PC-3 (cell line): ENCODE measurements at places on chromosomes 2 and 18. TPM values are rescaled to one million over a fixed set of nuclear protein-coding genes. Genes with fewer than 3 reads are reported as not detected.
A peak's percentile ranks its signal among the peaks of the same experiment; 100 is the strongest.

The KIAA2012 gene
- total RNA-seq, result not detected in 2 replicates

The SRSF7 gene
- total RNA-seq, result 148 and 160 TPM in 2 replicates

The EPB41L3 gene
- 39.5 TPM in 2 replicates for total RNA-seq

The DNAJC5G gene
- total RNA-seq, result not detected in 2 replicates

The RGPD4 gene
- total RNA-seq, result not detected in 2 replicates

The SFTPB gene
- total RNA-seq, result not detected in 2 replicates

The CIB4 gene
- total RNA-seq, result not detected in 2 replicates

The RRM2 gene
- 229 and 282 TPM in 2 replicates for total RNA-seq

The ANKRD30BL gene
- total RNA-seq, result not detected in 2 replicates

The GLI2 gene
- 4.0 and 30.3 TPM in 2 replicates for total RNA-seq

- no peaks in the 10 kb centered on the region for H3K27me3 ChIP-seq
- DNase-seq, result no peak
- no peak overlapping the region for H3K27ac ChIP-seq
- no peak overlapping the region for H3K4me3 ChIP-seq
- no peaks in the 10 kb centered on the region for H3K4me1 ChIP-seq
These were observed 186.8 kb upstream of the DOK6 start for GRCh38 chr18:69213842-69214241.

DNA sequence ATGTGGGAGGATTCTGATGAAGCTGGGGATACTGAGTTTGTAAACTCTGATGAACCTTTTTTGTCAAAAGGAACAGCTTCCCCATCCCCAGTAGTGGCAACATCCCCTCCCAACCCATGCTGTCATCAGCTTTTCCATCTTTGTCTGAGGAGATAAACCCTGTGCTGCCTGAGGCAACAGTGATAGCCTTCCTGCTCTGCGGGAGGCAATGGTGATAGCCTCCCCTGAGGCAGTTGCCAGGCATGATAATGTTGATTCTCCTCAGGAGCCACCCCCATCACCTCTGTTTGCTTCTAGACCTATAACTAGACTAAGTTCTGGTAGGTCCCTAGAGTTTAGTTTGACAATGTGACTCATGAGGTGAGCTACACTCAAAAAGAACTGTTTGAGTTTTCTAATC lies 97.5 kb downstream of the ERBB4 start:
- H3K4me1 ChIP-seq, result no peaks in the 10 kb centered on the region
- H3K36me3 ChIP-seq, result no peaks in the 10 kb centered on the region
- no peak for DNase-seq
- no peak overlapping the region for H3K27ac ChIP-seq

DNA sequence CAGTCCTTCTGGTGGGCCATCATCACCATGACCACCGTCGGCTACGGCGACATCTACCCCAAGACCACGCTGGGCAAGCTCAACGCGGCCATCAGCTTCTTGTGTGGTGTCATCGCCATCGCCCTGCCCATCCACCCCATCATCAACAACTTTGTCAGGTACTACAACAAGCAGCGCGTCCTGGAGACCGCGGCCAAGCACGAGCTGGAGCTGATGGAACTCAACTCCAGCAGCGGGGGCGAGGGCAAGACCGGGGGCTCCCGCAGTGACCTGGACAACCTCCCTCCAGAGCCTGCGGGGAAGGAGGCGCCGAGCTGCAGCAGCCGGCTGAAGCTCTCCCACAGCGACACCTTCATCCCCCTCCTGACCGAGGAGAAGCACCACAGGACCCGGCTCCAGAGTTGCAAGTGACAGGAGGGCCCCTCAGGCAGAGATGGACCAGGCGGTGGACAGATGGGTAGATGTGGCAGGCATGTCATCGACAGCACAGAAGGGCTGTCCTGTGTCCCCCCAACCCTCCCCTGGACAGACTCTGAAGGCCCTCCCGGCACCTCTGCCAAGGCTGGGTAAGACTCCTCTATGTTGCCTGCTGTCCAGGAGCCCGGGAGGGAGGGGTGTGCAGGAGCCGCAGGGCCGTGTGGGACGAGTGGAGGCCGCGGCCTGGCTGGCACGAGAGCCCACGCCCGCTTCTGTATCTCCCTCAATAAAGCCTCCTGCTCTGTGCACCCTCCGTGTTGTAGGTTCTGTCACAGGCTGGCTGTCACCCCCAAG lies 2.0 kb downstream of the KCNF1 start:
- no peaks in the 10 kb centered on the region for H3K36me3 ChIP-seq
- no peaks in the 10 kb centered on the region for H3K27me3 ChIP-seq
- no peak overlapping the region for H3K4me3 ChIP-seq
- no peaks in the 10 kb centered on the region for H3K4me1 ChIP-seq
- H3K27ac ChIP-seq, result no peak overlapping the region
- DNase-seq, result no peak

DNA sequence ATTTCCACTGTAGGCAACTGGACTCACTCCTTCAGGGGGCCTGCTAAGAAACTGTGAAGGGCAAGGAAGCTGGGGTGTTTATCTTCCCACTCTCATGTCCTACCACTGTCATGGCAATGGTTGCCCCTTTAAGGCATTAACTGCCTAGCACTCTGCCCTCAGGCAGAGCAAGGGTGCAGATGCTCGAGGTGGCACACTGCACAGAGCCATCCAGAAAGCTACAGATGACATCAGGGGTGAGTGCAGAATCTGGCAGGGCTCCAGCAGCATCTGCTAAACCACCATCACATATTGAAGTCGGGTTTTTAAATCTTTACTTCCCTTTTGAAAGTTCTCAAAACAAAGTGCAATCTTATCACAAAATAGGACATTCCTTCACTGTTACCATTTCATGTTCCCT lies 75.4 kb downstream of the RAPGEF4 start:
- no peak overlapping the region for H3K4me3 ChIP-seq
- H3K4me1 ChIP-seq, result no peaks in the 10 kb centered on the region
- H3K27me3 ChIP-seq, result no peaks in the 10 kb centered on the region
- DNase-seq, result no peak
- no peak overlapping the region for H3K27ac ChIP-seq

- H3K4me1 ChIP-seq, result peaks cover 13% of the 10 kb centered on the region
- no peak overlapping the region for H3K27ac ChIP-seq
- DNase-seq, result peak; percentile 35
- peaks cover 7% of the 10 kb centered on the region; the same call in 1 of the 2 replicates for H3K36me3 ChIP-seq
- H3K4me3 ChIP-seq, result no peak overlapping the region
These were observed 53.9 kb downstream of the TNFRSF11A start for GRCh38 chr18:62379051-62379450.

DNA sequence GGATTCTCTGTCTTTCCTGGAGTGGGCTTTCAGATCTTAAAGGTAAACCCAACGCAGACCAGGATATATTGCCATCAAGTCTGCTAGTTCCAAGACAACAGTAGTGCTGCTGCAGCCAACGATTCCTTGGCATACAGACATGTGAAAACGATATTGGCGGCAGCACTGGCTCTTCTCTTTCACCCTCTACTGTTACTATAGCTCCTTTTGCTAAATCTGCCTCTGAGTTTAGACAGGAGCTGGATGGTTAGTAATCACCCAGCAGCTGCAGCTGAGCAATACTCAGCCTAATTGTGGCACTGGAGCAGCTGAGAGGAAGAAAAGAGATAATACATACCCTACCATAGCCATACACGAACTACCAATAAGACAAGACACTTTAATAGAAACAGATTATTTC lies 4.0 kb downstream of the YES1 start:
- peaks cover 11% of the 10 kb centered on the region for H3K4me1 ChIP-seq
- no peak overlapping the region for H3K27ac ChIP-seq
- DNase-seq, result no peak
- no peak overlapping the region for H3K4me3 ChIP-seq
- no peaks in the 10 kb centered on the region for H3K36me3 ChIP-seq
- no peaks in the 10 kb centered on the region for H3K27me3 ChIP-seq

- no peaks in the 10 kb centered on the region for H3K4me1 ChIP-seq
- no peaks in the 10 kb centered on the region for H3K27me3 ChIP-seq
- H3K4me3 ChIP-seq, result no peak overlapping the region
- DNase-seq, result no peak
These were observed 32.2 kb upstream of the REL start for GRCh38 chr2:60849187-60849586.

DNA sequence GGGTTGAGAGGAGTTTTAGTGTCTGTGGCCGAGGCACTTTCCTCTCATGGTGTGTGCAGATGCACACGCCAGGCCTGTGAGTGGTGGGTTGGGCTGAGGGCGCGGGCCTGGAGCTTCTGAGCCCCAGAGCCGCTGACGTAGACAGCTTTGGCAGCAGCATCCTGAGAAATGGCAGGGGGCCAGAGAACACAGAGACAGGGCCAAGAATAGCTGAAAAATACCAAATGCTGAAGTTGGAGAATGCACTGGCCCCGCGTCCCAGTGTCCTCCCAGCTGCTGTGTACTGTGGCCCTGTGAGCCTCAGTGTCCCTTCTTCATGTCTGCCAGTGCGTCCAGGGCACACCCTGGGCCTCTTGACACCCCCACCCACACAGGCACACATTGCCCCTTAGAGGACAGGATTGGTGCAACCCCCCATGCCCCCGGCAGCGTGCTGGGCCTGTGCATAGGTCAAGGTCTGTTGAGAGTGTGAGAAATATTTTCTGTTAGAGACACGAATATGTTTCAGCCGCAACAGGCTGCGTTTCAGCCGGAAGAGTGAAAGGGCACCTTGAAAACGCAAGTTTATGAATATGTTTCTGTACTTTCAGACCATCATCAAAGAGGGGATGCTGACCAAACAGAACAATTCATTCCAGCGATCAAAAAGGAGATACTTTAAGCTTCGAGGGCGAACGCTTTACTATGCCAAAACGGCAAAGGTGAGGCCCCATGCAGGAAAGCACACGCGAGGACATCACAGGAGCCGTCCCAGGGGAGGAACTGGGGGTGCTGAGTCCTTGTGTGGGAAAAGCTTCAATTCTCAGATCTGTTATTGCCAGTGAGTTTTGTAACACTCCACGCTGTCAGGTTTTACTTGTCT lies 33.6 kb downstream of the DGKD start:
- H3K4me1 ChIP-seq, result peaks cover 30% of the 10 kb centered on the region
- no peaks in the 10 kb centered on the region for H3K27me3 ChIP-seq
- no peak for DNase-seq
- peaks cover 3% of the 10 kb centered on the region; the same call in 1 of the 2 replicates for H3K36me3 ChIP-seq

GRCh38 chr2:198957181-198957580 lies 500.6 kb downstream of the SATB2 start:
- H3K27me3 ChIP-seq, result no peaks in the 10 kb centered on the region
- H3K4me1 ChIP-seq, result no peaks in the 10 kb centered on the region
- DNase-seq, result no peak
- H3K4me3 ChIP-seq, result no peak overlapping the region
- no peaks in the 10 kb centered on the region for H3K36me3 ChIP-seq
- no peak overlapping the region for H3K27ac ChIP-seq

DNA sequence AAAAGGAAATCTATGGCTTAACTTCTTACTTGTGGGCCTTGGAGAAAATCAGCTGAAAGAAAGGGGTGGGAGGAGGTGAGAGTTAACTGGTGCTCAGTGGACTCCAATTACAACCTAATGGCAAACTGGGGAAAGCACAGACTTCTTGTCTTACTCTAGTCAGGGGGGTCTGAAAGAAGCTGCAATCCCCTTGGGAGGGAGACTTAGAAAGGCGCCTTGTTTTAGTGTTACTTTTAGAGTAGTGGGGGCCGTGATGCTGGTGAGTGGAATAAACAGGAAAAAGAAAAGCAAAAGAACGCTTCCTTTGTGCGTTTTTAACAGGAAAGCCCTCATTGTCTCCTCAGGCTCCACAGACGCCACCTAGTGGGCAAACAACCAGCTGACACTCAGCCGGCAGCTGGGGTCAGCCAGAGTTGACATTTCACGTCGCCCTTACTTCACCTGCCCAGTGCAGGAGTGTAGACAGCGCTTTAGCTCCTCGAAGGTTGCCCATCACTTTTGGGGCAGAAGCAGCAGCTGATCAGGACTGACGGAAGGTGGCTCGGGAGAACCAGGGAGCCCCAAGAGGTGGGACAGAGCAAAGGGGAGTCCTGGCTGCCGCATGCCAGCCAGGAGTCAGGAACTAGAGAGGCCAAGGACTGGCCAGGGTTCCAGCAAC lies 55.9 kb upstream of the GORASP2 start:
- peak; percentile 84 for DNase-seq
- peak overlapping the region; percentile 49; the same call in 1 of the 2 replicates for H3K4me3 ChIP-seq
- no peaks in the 10 kb centered on the region for H3K27me3 ChIP-seq
- no peak overlapping the region for H3K27ac ChIP-seq
- H3K36me3 ChIP-seq, result no peaks in the 10 kb centered on the region
- peaks cover 11% of the 10 kb centered on the region for H3K4me1 ChIP-seq

- no peak for DNase-seq
- H3K4me1 ChIP-seq, result no peaks in the 10 kb centered on the region
- H3K4me3 ChIP-seq, result no peak overlapping the region
- H3K36me3 ChIP-seq, result no peaks in the 10 kb centered on the region
- H3K27me3 ChIP-seq, result no peaks in the 10 kb centered on the region
- H3K27ac ChIP-seq, result no peak overlapping the region
These were observed 179.5 kb downstream of the SMAD2 start for GRCh38 chr18:47750889-47751423.

DNA sequence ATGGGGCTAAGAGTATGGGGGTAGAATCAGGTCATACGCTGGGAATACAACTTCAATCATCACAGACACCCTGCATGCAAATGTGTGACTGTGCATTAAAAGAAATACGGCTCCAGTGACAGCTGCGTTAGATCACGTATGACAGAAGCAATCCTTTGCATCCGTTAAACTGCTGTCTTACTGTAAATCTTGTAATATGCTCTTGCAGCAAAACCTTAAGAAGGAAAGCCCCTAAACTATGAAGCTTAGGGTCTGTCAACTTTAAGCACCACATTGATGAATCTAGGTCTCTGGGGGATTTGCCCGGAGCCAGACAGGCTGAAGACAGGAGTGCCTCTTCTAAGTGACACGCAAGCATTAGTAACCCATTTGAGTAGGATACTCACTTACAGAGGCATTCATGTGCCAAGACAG lies 84.7 kb upstream of the EML6 start:
- H3K27ac ChIP-seq, result no peak overlapping the region
- DNase-seq, result no peak
- no peaks in the 10 kb centered on the region for H3K4me1 ChIP-seq
- H3K4me3 ChIP-seq, result no peak overlapping the region
- no peaks in the 10 kb centered on the region for H3K27me3 ChIP-seq

DNA sequence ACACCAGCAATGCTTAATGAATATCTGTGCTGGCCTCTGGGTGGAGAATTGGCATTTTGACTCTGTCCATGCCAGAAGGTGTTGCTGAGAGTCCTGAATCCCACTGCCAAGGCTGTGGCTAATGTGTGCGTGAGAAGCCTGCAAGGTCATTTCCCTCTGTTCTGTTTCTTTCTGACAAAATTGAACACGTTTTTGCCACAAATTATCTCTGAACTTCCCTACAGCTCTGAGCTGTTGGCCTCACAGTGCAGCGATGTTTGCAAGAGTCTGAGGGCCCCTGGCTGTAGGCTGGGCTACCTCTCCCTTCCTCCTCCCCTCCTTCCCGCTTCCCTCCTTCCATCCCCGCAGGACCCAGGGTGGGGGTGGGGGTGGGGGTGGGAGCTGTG lies 154.1 kb upstream of the HS6ST1 start:
- H3K27ac ChIP-seq, result no peak overlapping the region
- H3K27me3 ChIP-seq, result peaks cover 21% of the 10 kb centered on the region
- H3K4me3 ChIP-seq, result no peak overlapping the region
- H3K4me1 ChIP-seq, result no peaks in the 10 kb centered on the region
- no peak for DNase-seq

GRCh38 chr18:58908006-58908405 lies 43.3 kb downstream of the ZNF532 start:
- H3K4me3 ChIP-seq, result no peak overlapping the region
- H3K4me1 ChIP-seq, result peaks cover 6% of the 10 kb centered on the region; the same call in 1 of the 2 replicates
- no peaks in the 10 kb centered on the region for H3K27me3 ChIP-seq
